Central memory CD4-positive, alpha-beta T cell (primary cell): ENCODE measurements at places on chromosomes 16 and 17.

DNA sequence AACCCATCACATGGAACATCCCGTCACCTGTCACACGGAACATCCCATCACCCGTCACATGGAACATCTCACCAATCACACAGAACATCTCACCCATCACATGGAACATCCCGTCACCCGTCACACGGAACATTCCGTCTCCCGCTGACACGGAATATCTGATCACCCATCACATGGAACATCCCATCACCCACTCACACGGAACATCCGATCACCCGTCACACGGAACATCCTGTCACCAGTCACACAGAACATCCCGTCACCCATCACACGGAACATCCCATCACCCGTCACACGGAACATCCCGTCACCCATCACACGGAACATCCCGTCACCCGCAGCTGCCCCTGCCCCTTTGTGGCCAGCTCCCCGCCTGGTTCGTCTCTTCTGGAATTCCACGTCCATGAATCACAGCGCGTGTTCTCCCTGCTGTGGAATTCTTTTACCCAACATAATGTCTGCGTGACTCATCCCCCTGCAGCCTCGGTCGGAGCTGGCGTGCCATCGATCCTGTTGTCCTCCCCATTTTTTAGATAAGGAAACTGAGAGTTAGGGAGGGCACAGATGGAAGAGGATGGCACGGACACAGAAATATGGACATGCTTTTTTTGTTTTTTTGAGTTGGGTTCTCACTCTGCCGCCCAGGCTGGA lies 5.6 kb downstream of the CPNE7 start:
- DNase-seq, result no peak

GRCh38 chr17:38559051-38559879 lies 46.5 kb downstream of the SRCIN1 start:
- peak; percentile 81 for DNase-seq

- DNase-seq, result no peak
Measured at GRCh38 chr16:57639172-57639887, 10.9 kb downstream of the ADGRG1 start.

DNA sequence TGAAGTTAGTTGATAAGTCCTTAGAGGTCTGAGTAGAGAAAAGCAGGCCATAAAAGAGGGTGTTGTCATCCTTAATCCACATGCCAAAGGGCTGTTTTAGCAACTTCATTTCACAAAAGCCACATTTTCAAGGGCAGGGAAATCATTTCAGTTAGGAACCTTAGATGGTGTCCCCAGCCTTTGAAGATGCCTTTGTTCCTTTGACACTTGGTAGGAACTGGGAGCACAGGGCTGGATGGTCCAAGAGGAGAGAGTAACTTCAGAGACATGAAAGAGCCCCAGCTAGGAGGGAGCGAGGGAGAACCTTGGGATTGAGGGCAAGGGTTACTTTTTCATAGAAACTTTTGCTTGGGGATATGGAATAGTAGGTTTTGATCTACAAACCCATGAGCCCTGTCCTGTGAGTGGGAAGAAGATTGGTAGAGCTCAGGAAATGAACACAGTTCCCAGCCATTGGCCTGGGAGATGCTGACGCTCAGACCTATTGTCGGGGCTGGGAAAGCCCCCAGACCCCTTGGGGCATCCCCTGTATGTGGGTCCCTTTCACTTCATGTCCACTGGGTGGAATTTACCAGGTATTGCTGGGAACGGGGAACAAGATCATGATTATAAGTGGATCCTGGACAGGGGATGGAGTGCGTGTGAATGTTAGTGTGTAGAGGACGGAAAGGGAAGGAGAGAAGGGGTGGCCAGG lies 18.9 kb downstream of the MSI2 start:
- no peak for DNase-seq

DNA sequence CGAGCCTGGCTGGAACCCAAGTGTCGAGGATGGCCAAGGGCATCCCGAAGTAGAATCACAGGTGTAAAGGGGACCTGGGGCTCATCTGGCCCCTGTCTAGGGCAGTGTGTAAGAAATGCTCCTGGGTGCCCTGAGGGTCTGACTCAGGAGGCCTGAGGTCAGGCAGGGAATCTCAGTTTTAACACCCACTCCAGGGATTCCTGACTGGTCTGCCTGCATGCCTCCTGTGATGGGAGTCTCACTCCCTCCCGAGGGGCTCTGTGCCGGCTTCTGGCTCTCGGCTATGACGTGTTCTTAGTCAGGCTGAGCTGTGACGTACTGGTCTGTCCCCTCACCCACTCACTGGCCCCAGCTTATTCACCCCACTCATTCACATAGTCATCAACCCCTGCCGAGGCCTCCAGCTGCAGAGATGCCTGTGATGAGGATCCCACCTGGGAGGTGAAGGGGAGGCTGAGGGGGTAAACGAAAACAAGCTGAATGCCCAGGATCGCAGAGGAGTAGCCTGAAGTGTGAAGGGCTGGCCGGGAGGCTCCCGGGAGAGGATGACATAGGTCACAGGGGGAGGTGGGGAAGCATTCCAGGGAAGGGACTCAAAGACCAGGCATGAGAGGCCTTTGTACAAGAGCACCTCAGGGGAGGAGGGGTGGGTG lies 23.8 kb downstream of the FAM83G start:
- no peak for DNase-seq

- DNase-seq, result no peak
Measured at GRCh38 chr17:9109933-9110332, 88.6 kb downstream of the NTN1 start.

DNA sequence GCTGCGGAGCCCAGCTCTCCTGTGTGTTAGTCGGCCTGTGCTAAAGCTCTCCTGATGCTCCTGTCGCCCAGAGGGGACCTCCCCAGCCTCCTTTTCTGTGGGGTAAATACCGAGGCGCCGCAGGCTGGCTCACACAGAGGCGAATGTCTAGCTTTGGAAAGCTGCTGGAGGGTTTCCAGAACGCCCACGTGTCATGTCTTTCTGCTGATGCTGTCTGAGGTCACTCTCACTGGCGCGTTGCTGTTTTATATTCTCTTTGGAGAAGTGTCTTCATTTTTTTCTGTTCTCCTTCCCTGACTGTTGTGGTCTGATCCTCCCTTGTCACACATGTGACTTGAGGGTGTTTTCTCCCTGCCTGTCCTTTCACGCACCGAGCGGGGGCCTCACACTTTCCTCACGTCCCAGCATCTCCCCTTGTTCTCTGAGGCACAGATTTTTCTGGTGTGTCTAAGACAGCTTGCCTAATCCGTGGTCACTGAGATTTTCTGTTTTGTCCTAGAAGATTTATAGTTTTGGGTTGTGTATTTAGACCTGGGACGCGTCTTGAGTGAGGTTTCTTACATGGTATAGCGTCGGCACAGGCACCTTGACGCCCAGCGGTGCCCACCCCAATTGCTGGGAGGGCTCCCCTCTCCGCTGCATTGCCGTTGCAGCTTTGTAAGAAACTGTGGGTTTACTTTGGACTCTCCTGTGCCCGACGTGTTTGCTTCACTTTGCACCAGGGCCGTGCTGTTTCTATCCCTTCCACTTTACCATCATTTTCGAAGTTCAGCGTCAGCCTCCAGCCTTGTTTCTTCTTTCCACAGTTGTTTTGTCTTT lies 92.1 kb upstream of the ZNF750 start:
- no peak for DNase-seq

DNA sequence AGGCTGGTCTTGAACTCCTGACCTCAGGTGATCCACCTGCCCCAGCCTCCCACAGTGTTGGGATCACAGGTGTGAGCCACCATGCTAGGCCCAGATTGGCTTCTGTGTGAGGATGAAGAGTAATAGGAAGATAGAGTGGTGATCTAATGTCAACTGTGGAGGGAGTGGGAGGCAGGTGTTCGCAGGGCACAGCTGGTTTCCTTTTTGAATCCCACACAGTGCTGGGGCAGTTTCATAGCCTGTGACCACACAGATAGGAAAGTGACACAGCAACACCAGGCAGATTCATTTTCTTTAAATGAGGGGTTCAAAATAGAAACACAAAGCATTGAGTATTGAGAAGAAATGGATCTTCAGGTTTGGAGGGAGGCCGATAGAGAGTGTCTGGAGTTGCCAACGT lies 540.3 kb downstream of the WWOX start:
- no peak for DNase-seq

- no peak for DNase-seq
Measured at GRCh38 chr17:60914078-60914477, 236.4 kb downstream of the BCAS3 start.
